Amniotic stem cell (primary cell): ENCODE measurements at places on chromosomes 1 and 21.

GRCh38 chr1:81335876-81336275, 464.9 kb upstream of the ADGRL2 start:
- no peak for DNase-seq

DNA sequence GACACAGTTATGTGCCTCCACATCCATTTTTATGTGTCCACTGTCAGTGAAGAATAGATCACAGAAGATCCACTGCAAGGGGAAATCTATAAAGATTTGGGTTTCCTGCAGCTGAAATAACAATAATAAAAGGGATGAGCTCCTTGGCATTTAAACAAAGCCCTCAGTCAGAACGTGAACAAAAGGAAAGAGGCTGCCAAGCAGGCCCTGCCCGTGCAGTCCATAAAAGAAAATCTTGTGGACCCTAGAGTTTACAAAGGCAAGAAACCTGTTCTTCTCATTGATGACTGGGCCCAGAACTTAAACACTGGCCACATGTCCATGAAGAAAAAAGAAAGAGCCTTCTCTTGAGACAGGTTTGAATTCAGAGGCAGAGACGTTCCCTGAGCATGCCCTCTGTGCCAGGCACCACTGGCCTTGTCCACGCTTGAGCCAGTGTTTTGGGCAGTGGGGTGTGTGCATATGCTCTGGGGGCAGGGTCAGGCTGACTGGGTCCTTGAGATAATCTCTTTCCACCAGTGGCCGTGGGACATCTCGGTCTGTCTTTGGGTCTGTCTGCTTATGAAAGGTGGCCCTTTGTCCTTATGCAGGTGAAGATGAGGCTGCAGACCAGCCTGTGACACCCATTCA, 142.7 kb downstream of the HIVEP3 start:
- DNase-seq = no peak

DNA sequence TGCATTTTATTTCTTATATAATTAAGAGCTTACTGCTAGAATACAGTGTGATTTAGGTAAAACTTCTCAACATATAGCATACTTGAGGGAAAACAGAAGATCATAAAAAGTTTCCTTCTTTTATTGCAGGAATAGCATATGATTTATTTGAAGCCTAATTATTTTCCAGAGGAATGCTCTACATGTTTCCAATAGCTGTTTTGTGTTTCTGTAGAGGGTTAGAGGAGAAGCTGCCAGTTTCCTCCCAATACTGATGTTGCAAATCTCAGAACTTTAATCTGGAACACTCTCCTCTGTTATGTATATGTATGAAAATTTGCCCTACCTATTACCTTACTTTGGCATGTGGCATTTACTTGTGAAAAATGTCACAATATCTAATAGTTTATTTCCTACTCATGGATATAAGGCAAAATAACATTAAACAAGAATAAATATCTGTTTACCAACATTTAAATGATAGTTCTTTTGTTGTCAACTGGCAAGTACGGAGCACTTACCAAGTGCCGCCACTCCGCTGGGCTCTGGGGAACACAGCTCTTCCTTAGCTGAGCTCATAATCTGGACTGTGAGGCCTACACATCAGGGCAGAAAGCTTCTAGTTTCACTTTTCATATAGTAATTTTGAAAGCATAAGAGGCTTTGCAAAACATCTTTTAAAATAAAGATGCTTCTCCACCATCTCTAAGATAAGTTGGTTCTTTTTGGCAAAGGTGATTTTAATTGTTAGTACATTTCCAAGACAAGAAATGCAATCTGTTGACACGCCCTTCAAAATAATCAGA, 239.8 kb upstream of the C1orf105 start:
- DNase-seq = no peak

DNA sequence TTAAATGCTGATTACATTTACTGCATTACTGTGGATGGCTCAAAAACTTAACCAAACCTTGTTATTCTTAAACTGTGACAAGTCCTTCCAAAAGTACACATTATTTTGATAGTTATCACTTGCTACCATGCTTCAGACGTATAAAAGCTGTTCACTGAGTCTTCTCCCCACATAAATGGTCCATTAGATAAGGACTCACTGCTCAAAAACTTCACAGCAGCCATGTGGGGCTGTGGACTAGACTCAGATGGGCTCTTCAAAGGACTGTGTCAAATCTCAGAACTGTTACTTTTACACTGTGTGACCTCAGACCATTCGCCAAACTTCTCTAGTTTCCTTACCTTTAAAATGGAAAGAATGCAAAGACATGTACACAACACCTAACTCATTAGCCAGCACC, 11.6 kb downstream of the SCAF4 start:
- DNase-seq = no peak

DNA sequence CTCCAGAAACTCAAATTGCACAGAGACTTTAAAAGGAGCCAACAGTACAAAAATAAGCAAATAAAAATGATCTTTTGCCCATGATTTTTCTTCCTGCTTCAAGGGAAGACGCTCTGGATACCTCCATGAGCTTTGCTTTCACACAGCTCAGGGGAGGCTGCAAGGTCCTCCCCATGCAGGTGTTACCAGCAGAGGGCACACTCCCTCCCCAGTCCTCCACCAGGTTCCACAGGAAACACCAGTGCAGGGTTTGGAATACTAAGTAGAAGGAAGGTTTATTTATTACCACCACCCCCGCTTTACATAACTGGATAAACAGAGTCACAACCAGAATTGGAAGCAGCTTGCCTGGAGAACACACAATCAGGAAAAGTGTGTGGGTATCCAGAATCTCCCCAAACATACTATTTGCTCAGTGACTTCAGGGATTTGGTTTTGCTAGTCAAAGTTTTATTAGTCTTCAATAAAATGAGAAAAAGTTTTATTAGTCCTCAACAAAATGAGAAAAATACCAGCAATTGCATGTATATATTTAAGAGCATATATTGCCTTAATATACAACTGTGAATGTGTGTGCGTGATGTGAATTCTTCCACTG, 37.3 kb downstream of the HSD3B1 start:
- no peak for DNase-seq

DNA sequence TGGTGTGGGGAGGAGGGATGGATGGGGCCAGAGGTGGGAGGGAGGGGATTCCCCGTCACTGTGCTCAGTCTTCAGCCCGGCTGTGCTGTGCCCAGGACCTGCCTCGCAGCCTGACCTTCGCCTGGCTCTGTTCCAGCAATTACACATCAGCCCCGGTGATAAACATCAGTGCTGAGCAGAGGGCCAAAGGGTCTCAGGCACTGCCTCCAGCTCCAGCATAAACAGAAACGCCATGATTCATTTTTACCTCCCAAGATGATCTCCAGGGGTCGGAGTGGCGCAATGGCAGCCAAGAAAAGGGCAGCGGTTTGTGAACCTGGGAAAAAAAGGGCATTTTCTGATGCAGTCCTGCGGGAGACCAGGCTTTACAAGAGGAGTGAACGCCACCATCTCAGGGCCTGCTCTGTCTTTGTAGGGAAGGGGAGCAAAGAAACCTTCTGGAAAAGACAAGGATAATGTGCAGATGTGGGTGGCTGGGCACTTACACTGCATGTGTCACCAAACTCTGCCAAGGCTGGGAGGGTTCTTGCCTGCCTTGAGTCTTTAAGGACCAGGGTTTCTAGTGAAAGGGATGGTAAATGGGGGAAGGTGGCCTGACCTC, 28.1 kb downstream of the SHISA4 start:
- DNase-seq = peak; percentile 44

DNA sequence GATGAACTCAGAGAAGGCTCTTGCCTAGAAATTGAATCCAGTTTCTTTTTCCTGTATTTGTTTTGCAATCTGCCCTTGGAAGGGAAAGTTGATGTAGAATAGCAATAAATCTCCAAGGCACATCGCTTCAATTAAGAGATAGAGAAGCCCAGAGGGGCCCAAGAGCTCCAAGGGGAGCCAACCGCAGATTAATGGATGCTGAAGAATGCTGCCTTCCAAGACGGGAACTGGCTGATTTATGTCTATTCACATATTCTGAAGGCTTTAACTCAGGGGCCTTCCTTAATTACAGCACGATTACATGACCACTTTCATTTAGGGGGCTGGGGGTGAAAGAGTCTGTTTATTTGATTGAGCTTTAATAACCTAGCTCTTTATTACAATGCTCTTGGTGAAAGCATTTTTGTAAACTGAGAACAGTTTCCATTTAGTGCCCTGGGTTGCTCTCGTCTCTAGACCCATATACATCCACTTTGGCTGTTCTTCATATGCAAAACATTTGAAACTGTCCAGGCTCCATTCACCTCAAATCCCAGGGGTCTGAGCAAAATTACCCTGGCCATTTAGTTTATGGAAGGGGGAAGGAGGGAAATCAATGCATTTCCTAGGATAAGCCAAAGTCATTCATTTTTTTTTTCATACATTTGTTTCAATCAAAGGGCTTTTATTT, 87.4 kb upstream of the CLDN14 start:
- DNase-seq = no peak

DNA sequence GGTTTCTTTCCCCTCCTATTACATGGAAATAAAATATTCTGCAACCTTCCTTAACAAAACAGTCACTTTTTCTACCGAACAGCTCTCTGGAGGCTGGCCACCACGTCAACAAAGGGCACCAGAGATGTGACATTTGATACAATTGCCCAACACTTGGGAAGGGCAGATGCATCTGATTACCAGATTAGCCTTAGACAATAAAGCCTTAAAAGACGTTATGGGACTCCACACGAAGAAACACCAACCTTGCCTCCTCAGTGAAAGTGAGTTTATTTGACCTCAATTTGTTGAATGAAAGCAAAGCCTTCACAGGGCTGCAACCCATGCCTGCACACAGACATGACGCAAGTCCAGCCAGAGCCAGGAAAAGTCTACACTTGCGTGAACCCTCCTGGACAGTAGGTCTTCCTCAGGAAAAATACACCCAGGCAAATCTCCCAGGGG, 136.1 kb downstream of the TGFBR3 start:
- DNase-seq = no peak

DNA sequence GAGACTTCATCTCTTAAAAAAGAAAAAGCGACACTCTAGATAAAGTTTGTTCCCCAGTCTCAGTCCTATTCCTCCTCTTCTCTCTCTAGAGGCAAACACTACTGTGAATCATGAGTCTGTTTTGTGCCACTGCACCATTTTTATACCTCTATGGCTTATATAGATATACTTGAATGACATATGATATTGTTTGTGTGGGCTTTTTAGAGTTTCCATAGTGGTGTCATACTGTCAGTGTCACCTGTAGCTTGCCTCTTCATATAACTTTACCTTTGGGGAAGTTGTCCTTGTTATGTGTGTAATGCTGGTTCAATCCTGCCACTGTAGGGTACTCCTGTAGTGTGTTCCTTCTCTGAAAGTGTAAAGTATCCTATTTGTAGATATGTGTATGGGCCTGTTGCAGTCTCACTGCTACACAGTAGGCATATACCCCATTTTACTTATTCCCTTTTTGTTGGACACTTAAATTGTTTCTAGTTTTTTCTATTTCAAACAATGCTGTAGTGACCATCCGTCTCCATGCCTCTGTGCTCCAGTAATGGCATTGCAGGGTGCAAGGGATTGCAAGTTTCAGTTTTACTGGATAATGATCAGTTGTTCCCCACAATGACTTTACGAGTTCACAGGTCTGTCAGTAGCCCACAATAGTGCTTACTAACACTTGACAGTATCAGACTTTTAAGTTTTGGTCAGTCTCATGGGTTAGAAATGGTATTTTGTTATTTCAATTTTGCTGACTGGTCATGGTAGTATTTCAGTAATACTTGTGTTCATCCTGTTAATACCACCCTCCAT, 2.7 kb downstream of the PRMT2 start:
- DNase-seq = no peak

- no peak for DNase-seq
Observed at GRCh38 chr1:177172866-177173265, 2.1 kb downstream of the BRINP2 start.

- DNase-seq = no peak
Observed at GRCh38 chr1:154351363-154352068, 26.2 kb downstream of the ATP8B2 start.

DNA sequence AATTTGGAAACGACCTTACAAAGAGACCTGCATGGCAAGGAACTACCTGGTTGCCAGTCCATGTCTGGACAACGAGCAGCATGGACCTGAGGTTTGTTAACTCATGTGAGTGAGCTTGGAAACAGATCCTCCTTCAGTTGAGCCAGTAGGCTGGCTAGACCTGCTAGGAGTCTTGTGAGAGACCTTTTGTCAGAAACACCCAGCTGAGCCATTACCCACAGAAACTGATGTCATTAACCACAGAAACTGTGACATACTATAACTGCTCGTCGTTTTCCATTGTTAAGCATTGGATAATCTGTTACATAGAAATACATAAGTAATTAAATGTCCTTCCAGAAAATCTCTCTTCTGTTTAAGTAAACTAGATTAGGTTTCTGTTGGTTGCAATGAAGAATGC, 211.1 kb upstream of the C21orf91 start:
- no peak for DNase-seq
